ENCODE measurements at places on chromosomes 12 and 14.

- no peak for DNase-seq
These were observed 166.9 kb upstream of the LRIG3 start for GRCh38 chr12:59087077-59087673.

GRCh38 chr12:34403706-34404376, 381.5 kb downstream of the ALG10 start:
- DNase-seq, result no peak

DNA sequence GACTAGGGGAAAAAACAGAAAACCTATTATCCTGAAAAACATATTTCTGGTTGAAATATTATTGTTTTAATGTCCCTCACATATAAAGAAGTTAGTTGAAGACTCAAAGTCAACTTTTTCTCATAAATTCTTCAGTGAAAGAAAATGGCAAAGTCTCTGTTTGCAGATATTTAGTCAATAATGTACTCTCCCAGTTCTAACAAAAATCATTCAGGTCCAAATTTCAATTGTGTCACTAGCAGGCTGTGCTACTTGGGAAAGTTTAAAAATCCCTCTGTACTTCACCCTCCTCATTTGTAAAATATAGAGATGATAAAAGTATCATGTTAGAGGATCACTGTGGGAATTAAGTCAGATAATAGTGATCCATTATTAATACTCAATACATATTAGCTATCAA, 496.5 kb downstream of the FSCB start:
- no peak for DNase-seq

DNA sequence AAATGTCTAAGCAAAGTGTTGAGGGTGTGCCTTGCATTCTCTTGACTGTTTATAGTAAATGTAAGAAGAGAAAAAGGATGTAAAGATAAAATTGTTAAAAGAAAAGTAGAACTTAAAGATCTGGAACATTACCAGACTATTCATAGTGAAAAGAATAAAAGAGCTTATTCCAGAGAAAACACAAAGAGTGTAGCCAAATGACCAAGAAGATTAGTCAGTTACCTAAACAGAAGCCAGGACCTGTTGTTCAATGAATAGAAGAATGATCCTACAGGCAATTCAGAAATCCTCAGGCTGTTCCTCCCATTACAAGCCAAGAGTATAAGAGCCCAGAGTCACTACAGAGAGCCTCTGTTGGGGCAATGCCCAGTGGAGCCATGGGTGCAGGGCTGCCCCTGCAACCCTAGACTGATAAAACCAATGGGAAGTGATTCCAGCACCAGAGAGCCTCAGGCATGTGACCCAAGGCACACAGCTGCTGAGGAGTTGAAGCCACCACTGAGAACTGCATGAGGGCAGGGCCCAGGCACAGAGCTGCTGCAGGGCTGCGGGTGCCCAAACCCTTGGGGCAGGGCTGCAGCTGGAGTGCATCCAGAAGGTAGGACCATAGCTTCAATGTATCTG, 91.1 kb upstream of the SLC38A4 start:
- no peak for DNase-seq

DNA sequence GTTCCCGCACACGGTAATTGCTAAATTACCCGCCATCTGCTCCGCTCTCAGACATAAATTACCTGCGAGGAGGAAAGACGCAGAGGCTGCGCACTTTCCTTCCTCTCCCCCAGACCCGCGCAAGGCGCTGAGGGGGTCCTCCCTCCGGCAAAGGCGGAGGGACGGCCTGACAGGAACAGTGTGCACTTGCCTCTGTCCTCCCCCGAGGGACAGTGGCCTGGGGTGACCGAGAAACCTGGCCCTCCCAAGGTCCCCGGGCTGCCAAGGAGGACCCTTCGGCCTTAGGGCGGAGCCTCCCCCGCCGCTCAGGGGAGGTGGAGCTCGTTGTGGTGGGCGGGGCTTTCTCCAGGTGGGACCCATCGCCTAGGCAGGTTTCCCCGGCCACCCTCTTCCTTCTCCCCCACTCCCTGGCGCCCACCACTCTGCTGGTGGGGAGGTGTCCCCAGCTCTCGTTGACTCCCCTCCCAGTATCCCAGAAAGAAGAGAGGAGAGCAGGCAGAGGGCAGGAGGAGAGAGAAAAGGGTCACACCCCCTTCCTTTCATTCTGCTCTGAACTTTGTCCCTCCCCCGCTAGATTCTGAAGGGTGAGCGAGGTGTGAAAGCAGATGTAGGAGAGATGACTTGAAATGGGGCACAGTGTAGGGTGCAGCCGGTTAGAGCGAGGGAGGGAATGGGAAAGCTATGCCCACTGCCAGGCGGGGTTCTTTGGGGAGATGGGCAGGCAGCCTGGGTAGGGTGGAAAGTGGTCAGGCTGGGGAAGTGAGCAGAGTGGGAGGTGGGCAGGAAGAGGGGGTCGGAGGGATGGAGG, 11.4 kb upstream of the CALCOCO1 start:
- DNase-seq, result no peak

DNA sequence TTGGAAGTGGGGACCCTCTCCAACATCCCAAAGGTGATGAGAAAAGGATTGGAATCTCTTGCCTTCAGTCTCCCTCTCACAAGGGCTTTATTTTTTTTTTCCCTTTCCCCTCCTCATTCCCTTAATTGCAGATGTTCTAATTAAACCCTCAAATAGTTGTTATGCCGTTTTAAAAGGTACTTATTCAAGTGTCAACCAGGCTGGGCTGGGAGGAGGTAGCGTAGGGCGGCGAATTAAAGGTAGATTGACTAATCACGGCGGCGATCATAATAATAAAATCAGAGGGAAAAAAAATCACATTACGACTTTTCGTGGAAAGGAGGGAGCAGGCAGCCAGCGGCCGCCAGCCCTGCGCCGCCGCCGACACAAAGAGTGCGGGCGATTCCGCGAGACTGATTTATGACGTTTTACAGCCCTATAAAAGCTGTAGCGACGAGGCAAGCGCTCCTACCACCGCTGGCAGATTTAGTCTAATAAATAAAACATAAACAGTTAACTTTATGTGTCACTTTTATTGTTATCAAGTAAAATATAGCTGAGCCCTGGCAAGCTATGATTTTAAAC, 1.7 kb upstream of the HOXC4 start:
- no peak for DNase-seq

DNA sequence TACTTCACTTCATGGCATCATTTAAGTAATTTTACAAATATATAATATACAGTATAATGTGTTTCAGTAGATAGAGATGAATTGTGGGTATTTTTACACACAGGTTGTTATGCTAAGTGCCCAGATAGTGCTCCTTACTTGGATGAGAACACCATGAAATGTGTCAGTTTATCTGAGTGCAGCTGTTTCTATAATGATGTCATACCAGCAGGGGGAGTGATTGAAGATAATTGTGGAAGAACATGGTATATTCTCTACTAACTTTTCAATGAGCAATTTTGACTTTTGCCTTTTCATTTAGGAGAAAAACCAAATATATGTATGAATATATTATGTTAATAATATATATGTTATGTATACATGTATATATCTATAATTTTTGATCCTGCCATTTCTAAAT, 221.6 kb downstream of the LRRK2 start:
- peak; percentile 46 for DNase-seq

DNA sequence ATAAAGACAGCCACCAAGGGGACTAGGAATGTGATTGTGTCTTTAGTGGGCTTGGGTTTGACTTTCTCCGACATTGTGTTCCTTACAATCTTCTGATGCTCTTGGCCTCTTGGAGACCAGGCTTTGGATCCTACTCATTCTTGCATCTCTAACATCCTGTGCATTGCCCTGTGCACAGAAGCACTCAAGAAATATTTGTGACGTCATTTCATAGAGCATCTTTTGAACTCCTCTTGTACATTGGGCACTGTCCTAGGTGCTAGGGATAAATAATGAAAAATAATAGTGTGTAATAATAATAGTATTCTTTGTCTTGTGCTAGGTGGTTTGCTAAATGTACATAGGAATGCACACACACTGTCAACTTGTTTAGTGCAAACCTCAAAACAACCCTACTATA, 108.8 kb upstream of the LHX5 start:
- DNase-seq, result no peak

DNA sequence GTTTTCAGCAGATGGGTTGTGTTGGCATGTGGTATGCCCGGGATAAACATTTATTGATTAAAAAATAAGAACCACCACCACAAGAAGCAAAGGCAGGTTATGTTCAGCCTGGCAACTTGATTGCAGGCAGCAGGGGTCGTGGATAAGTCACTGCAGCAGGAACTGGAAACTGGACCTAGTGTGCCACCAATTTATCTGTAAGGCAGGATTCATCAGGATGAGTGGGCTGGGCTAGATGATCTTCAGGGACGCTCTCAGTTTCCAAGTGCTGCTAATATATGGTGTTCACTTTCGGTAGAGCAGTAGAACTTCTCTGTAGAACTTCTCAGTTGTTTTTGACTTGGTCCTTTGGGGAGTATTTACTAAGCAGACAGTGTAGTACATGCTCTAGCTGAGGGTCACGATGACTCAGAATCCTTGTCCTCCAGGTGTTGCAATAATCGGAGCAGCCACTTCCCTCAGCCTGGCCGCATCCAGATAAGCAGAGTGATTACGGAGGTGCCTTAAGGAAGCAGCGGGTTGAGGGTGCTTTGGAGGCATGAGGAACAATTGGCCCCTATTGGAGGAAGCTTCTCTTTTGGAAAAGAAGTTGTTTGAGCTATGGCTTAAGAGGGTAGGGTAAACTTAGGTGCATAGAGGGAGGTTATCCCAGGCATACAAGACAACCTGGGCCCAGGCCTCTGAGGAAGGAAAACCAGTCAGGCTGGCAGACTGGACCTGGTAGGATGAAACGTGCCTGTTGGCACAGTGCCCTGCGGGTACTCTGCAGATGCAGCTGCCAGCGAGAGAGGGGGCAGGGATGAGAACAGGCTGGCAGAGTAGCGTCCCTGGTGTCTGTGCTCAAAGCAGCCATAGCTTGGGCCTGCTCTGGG, 104.0 kb downstream of the GPR135 start:
- DNase-seq, result peak; percentile 80

GRCh38 chr12:48978291-48978740, at the start of gene WNT1:
TSS of gene WNT1 (plus strand) at chr12:48978322. CDS start at chr12:48978651, 329 bp downstream.
- no peak for DNase-seq

GRCh38 chr14:71497645-71498086, 434.6 kb upstream of the RGS6 start:
- no peak for DNase-seq

DNA sequence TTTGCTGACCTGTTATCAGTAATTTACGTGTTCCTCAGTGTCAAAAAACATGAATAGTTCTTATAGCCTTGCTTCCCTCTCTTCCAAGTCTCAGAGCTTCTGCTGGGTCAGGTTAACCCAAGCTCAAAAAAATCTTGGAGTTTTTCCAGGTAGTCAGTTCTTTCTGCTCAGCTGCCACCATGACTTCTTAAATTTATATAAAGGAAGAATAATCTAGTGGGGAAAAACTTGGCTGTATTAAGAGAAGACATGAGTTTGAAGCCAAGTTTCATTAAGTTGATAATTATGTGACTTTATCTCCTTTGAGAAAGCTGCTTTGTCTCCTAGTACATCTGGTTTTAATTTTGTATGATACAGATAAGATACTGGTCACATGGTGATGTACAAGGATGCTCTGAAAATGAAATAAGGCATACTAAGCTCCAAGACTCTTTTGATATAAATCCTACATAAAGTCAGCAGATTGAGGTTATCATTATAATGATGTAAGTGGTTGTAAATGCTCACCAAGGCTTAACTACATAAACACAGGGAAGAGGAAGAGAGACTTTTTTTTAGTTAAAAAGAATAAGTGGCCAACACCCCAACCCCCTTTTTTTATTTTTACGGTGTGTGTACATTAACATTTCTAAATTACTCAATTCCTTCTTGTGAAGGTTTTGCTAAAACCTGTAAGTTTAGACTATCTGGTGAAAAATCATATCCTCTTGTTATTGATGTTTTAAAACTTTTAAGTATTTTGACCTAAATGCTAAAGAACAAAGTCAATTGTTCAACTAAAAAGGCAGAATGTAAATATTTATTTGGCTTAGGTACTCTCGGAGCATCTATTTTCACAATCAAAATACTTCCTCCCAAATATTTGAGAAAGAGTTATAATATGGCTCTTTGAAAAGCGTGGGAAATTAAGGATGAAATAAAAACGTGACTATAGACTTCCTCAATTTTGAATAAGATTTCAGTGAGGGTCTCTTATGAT, 84.1 kb upstream of the SLC38A2 start:
- no peak for DNase-seq

DNA sequence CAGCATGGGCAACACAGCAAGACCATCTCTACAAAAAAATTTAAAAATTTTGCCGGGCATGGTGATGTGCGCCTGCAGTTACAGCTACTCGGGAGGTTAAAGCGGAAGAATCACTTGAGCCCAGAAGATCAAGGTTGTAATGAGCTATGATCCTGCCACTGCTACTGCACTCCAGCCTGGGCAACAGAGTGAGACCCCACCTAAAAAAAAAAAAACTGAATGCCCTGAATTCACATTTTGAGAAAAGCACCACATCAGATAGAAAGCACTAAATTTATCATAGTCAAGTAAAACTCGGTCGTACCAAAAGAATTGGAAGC, 24.1 kb upstream of the AP4S1 start:
- DNase-seq, result no peak

GRCh38 chr14:72903716-72904115, 9.8 kb upstream of the DPF3 start:
- no peak for DNase-seq

- no peak for DNase-seq
These were observed 114.7 kb upstream of the CRY1 start for GRCh38 chr12:107207931-107208525.

DNA sequence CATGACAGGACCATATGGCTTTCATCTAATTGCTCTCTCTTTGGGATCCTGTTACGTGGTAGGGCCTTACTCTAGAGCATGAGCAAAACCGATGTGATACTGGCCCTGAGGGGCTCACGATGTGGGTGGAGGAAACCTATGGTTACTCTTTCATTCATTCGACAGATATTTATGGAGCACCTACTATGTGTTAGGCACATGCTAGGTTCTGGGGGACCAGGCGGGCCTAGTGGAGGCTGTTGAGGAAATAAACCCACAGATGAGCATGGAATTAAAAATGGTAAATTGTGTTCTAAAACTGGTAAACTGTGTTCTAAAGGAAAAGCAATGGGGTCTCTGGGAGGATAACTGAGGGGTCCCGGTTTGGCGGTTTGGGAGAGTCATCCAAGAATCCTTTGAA, 14.8 kb downstream of the SH2B3 start:
- DNase-seq, result no peak

DNA sequence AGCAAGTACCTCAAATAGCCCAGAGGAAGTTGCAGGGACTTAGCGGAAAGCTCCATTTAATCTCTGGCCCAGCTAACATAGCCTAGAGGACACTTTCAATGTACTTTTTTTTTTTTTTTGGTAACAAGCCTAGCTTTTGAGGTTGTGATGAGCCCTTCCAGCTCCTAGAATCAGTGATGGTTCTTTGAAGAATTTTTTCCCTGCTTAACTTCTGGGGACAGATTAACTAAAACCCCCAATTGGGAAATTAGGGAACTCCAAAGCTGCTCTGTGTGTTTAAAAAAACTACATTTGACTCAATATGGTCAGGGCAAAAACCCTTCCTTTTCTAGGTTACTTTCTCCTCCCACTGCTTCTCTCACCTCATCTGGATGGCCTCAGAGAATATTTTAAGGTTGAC, 23.9 kb upstream of the ITGA5 start:
- no peak for DNase-seq

DNA sequence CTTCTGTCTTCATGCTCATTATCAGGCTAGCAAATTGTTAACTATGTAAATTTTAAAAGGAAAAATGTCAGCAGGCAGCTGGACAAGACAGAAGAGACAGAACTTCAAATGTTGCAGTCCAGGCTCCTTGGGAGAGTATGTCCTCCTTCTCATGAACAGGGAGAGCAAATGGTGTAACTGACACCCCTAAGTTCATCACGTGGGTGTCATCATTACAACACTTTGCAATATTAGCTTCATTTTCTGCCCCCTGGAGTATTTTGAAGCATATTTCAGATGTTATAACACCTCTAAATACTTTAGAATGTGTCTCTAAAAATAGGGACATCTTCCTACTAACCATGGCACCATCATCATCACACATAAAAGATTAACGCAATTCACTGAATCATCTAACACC, 62.1 kb downstream of the ZNF664 start:
- DNase-seq, result no peak
